ENCODE measurements at places on chromosomes 2 and 18.

- DNase-seq: no peak
Measured at GRCh38 chr2:35585972-35586371, 769.6 kb upstream of the CRIM1 start.

- no peak for DNase-seq
Measured at GRCh38 chr2:135984199-135985017, 1.0 kb downstream of the DARS1 start.

DNA sequence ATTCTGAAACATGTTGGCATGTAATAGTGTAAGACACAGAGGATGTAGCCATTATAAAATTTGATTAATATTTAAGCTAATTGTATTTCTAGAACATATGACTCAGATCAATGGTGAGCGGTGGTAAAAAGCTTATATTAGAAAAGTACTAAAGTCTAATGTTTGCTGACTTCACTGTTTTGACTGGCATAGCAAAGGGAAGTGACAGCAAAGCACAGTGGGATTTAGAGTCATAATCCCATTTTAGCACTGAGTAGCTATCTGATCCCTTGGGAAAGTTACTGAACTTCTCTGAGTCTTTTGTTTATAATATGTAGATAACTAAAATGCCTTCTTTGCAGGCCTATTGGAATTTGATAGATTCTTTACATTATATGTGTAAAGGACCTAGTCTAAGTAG is 60.4 kb downstream of the KIAA1328 start:
- no peak for DNase-seq

GRCh38 chr2:176743671-176744070 is 468.9 kb upstream of the HNRNPA3 start:
- DNase-seq: no peak

- no peak for DNase-seq
Measured at GRCh38 chr18:58307441-58307840, 263.4 kb downstream of the NEDD4L start.

DNA sequence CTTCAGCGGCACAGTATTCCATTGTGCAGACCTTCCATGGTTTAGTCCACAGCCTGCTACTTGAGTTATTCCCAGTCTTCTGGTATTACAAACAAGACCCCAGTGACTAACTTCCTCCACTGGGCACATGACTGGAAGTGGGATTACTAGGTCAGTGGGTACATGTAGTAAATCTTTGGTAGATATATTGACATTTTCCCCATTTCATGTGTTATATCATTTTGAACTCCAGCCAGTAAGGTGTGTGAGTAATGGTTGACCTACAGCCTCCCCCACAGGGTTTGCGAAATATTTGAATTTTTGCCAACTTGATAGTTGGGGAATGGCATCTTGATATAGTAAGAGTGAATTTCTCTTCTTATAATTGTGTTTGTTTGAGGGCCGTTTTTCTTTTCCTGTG is 58.8 kb downstream of the RNF144A start:
- DNase-seq: no peak

DNA sequence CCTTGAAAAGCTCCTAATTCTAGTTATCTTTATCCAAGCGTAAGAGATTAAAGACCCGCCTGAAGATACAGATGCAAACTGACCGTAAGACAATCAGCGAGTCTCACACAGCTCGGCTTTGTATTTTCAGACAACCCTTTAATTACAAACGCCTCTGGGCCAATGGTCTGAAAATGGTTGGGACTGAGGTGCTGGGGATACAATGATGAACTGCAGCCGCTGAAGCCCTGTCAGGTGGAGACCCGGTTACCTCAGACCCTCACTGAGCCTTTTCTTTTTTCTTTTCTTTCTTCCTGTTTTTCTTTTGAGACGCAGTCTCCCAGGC is 715 bp upstream of the CFAP36 start:
- no peak for DNase-seq

GRCh38 chr2:134107402-134107801 is 146.5 kb upstream of the MGAT5 start:
- DNase-seq: no peak

GRCh38 chr18:54220406-54220805 is 4.1 kb downstream of the MBD2 start:
- DNase-seq: no peak

- no peak for DNase-seq
Measured at GRCh38 chr2:241541564-241542277, 16.8 kb upstream of the BOK start.

DNA sequence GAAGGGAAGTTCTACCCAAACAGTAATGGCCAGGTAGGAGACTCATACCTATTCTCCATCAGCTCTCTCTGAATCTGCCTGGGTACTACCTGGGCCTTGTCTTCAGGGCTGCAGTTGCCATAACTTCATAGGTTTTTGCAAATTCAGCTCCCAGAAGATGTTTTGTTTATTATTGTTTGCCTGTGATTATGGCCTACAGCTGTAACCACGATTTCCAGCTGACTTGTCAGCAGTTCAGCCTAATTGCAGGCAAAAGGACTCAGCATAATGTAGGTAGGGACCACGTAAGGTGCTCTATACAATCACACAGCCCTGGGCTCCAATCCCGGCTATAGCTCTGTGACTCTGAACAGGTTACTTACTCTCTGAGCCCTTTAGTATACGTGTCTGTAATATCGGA is 187.0 kb upstream of the FN1 start:
- DNase-seq: no peak

- DNase-seq: no peak
Measured at GRCh38 chr18:78069784-78070664, 820.4 kb downstream of the GALR1 start.

GRCh38 chr18:3329471-3329870 is 67.5 kb downstream of the MYL12B start:
- no peak for DNase-seq

- no peak for DNase-seq
Measured at GRCh38 chr2:66596256-66596655, 161.3 kb downstream of the MEIS1 start.

GRCh38 chr2:8432706-8433336 is 249.0 kb upstream of the ID2 start:
- DNase-seq: no peak

GRCh38 chr18:9742524-9743131 is 34.5 kb downstream of the RAB31 start:
- no peak for DNase-seq

DNA sequence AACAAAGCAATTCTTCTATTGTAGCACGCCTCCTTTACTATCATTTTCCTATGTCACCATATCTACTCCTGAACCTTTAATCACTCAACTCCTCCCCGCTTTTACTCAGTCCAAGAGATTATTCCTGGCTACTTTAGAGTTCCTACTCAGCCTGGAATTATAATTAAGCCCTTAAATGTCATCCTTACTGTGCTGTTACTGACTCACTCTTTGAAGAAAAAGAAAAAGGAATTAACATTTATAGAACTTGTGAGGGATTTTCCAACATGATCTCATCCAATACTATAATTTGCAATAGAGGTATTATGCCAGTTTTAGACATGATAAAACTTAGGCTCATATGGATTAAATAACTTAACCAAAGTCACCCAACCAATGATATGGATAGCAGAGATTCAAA is 61.7 kb downstream of the CCDC88A start:
- DNase-seq: no peak

DNA sequence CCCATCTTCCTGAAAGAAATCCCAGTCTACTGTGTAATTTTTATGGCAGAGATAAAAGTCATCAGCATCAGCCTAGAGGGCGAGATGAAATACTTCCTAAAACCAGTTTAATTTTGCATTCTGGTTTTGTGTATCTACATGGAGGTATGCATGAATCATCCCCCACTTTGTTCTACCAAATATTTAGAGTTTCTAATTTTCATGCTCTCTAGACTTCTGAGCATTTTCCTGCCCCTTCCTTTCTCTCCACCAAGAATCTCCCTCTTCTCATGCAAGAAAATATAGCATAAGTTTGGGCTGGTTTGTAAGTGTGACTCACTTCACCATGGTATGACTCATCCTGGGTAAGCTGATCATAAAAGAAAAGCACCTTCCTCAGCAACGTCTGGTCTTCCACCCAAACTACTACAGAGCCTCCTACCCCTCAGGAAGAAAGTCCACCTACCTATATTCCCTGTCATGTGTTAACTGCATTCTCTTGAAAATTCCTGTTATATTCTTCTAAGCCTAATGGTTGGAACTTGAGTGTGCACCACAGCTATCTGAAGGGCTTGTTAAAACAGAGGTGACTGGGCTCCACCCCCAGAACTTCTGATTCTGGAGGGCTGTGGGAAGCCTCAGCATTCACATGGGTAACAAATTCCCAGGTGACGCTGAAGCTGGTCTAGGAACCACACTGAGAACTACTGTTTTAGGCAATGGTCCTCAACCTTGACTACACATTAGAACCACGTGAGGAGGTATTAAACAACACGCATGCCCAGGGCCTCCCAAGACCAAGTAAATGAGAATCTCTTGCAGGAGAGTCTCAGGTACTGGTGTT is 37.4 kb upstream of the RAPGEF4 start:
- no peak for DNase-seq

DNA sequence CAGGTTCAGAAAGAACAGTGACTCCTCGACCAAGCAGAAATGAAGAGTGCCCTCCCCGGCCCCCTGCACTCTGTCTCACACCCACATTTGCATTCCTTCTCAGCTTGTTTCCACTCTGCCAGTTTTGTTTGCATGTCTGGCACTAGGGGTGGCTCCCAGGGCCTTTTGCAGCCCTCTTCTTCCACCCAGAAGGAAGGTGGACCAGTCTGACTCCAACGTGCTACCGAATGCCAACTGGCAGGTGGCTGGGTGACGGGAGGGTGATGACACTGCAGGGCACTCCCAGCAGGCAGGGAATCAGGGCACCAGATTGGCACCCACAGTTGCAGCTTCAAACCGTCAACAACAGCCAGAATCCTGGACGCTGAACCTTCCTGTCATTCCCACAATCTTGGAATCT is 371.1 kb downstream of the TXNL1 start:
- no peak for DNase-seq

- DNase-seq: no peak
Measured at GRCh38 chr2:54701029-54701428, 22.4 kb upstream of the EML6 start.

DNA sequence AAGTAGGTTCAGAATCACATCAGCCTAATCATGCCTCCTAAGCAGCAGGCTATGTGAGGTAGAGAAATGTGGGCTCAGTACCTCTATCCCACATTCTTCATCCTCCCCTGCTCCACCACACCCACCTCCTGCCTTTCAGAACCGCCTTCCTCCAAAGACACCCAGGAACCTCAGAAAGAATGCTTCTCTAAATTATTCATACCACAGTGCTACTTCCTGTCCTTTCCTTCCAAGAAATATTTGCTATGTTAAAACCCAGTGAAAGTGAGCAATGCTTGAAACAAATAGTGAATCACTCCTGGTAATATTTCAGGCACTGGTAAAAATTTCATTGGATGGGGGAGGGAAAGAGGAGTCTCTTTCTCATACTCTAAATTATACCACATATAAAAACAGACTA is 24.0 kb upstream of the CREB1 start:
- no peak for DNase-seq

DNA sequence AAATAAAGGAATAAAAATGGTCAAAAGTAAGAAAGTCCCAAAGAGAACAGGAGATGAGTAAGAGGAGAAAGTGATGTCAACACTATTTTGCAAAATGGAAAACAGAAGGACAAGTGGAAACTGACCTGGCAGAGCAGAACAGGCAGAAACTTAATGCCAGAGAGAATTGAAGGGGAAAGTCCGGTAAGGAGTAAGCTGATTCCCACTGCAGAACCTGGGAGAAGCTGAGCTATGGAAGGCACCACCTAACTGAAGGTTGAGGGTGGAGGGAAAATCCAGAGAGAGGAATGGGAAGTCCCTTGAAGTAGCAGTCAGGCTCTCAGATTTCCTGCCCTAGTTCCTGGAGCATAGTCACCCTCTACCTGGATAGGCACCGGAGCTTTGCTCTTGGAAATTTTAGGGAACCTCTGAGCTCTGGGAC is 59.8 kb downstream of the MOGAT1 start:
- no peak for DNase-seq

GRCh38 chr2:236717120-236717519 is 147.5 kb downstream of the ACKR3 start:
- no peak for DNase-seq

DNA sequence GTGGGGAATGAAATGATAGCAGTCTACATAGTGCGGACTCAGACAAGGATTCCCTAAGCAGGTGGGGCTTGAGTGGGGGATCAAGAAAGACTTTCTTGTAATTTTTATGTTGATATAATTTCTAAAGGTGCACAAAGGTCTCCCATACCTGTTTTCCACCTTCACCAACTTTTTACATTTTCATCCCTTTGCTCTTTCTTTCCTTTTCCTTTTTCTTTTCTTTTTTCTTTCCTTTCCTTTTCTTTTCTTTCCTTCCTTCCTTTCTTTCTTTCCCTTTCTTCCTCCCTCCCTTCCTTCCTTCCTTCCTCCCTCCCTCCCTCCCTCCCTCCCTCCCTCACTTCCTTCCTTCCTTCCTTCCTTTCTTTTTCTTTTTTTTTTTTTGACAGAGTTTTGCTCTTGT is 10.1 kb upstream of the TRMT61B start:
- DNase-seq: no peak

- DNase-seq: no peak
Measured at GRCh38 chr2:154161286-154161685, 289.6 kb downstream of the GALNT13 start.

DNA sequence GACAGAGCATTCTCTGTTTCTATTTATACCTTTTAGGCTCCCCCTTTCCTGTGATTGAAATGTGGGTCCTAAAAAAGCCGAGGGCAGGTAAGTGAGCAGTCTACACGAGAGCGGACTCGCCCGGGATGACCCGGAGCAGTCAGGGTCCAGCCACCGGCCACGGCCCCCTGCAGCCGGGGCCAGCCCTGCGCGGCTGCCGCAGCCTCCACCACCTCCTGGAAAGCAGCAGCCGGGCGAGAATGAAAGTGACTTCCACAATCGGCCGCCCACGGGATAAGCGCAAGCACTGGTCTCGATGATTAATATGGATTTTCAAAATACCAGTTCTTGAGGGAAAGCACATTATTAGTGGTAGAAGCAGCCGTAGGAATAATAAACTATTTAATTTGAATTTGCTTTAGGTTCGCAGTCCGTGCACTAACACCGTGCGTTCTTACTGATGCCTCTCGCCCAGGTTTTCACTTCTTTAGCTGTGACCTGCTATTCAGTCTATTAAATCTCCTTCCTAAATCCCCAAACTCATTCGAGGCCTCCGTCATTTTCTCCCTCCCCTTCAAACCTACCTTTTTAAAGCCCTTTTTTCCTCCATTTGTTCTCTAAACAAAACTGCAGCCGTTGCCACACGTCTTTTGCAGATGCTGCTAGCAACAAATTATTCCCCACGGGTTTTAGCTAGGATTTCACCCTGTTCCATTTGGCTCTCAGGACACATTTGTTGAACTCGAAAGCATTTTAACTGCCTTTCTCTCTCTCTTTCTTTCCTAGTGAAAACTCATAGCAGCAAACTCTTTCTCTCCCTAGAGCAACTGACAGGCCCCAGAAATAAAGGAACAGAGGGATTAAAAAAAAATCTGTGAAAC is 1015.1 kb upstream of the PIK3C3 start:
- DNase-seq: no peak

Measured in DMS79 (cell line).